ENCODE measurements at places on chromosomes 1 and 21.

GRCh38 chr1:54967372-54967771 is 13.1 kb upstream of the TMEM61 start:
- DNase-seq: no peak

DNA sequence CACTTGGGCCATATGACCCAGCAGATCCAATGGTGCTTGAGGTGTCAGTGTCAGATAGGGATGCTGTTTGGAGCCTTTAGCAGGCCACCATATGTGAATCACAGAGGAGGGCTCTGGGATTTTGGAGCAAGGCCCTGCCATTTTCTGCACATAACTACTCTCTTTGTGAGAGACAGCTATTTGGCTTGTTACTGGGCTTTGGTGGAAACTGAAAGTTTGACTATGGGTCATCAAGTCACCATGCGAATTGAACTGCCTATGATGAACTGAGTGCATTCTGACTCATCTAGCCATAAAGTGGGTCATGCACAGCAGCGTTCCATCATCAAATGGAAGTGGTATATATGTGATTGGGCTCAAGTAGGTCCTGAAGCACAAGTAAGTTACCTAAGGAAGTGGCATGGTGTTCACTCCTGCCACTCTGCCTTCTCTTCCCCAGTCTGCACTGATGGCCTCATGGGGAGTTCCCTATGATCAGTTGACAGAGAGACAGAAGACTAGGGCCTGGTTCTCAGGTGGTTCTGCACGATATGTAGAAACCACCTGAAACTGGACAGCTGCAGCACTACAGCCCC is 447.3 kb downstream of the AGBL4 start:
- no peak for DNase-seq

GRCh38 chr21:44966135-44967081 is 26.6 kb downstream of the SLX9 start:
- DNase-seq: no peak

- DNase-seq: no peak
These were observed 15.0 kb downstream of the HLX start for GRCh38 chr1:220894025-220894923.

GRCh38 chr1:9213956-9214355 is 20.6 kb upstream of the H6PD start:
- no peak for DNase-seq

All from COLO829 (cell line).